ENCODE measurements at places on chromosomes 4 and X.

DNA sequence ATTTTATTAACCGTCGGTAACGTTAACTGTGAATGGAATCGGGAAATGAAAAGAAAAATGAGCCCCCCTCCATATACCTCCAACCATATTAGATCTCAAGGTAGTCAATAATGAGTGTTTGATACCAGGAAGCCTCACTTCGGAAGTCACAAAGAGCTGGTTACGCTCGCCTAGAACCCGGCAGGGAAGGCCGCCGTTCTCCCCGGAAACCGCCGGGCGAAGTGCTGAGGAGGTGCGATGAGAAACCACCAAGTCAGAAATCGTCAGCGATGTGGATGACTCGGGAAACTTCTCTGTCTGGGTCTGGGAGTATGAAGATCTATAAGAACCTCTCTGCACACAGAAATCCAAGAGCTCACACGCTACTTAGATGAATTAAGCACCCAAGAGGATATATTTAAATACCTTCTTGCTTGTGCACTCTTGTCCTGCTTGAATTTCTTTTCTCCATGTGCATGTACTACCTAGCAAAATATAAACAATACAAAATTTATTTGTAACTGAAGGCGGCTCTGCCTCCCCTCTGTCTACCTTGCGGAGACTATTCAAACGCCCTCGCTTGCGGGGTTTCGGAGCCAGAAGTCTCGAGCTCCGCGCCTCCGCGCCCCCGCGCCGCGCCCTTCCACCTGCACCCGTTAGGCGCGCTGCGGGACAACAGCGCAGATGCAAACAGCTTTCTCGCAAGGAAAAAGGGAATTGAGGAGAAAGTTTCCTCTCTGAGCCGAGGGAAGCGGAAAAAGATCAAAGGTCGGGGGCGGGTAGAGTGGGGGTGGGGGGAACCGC lies 17.8 kb downstream of the NKX6-1 start:
- no peak for DNase-seq

DNA sequence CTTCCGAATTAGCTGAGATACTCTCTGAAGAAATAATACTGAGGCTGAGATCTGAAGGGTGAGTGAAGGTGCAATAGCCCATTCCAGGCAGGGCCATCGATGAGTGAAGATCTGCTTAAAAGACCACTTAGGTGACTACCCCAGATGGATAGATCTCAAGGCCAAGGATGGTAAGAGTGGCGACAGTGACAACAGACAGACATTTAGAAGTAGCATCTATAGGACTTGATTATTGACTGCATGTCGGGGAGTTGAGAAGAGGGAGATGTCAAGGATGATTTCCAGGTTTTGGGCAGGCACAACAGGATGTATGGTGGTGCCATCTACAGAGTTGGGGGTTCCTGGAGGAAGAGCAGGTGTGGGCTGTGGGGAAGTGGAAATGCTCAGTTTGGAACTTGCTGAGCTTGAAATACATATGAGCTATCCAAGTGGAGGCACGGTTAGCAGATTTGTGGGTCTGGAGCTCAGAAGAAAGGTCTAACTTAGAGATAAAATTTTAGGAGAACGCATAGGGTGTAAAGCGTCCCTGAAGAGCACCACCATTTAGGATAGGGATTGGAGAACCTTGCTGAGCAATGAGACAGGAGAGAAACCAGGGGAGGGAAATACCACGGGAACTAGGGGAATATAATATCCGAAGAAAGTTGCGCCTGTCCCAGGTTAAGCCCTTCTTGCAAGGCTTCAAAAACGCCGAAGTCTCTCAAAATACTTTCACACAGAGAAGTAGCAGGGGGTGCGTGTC lies 688 bp downstream of the UFSP2 start:
- DNase-seq, result peak; percentile 45

- DNase-seq, result no peak
These were observed 1118.3 kb downstream of the C4orf33 start for GRCh38 chr4:130214268-130214667.

- peak; percentile 44 for DNase-seq
These were observed 95.2 kb downstream of the ATG4A start for GRCh38 chrX:108186811-108187210.

- DNase-seq, result no peak
These were observed 6.5 kb upstream of the TMEM184C start for GRCh38 chr4:147610686-147611085.

DNA sequence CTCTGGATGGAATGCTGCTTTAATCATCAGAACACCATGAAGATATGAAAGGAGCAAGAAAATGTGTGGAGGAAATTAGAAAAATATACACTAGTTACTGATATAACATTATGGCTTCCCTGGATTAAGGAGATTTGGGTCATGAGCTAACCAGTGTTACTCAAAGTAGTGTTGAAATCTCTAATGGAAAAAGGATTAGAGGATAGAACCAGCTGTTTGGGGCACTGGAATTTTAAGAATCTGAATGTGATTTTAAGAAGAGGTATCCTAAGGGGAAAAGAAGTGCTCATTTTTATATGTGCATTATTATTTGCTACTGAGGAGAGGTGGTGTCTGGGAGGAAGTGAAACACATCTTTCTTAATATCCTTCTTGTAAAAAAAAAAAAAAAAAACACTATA lies 164.1 kb upstream of the PPARGC1A start:
- no peak for DNase-seq
